SK-N-MC (cell line): ENCODE measurements at places on chromosomes 5 and 9.

DNA sequence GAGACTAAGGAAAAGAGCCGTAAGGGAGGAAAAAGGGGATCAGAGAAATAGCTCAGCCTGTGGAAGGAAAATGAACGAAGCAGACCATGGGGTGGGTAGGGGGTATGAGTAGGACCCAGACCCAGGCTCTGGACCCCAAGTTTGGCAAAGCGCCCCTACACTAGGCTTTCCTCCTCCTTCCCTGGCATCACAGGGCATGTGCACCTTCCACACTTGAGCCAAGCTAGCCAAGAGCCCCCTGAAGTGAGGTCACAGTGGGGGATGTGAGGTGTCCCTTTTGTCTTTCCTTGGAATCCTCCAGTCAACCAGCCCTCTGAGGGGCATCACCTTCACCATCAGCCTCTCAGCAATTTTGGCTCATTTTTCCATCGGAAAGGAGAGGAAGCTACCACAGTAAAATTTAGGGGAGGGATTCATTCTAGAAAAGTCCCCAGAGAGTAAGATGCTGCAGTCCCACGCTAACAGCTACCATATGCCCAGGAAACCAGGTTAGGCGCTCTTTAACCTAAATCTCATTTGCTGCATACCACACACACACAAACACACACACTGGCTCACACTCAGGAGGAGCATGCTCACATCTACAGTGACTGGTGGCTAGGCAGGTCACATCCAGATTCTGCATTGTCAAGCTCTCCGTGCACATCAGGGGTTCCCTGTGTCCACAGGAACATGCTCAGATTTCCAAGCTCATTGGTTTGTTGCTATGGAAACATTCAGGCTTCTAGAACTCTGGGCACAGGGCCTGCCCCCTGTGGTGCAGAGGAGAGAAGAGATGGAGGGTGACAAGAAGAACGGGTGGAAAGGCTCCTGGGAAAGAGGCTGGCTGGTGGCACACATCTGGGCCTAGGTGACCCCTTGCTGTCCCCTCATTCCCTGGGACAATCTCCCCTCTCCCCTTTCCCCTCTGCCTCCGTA is 9.9 kb downstream of the REEP2 start:
- DNase-seq, result peak; percentile 42

- no peak for DNase-seq
Observed at GRCh38 chr5:151195622-151196021, 28.3 kb downstream of the CCDC69 start.

DNA sequence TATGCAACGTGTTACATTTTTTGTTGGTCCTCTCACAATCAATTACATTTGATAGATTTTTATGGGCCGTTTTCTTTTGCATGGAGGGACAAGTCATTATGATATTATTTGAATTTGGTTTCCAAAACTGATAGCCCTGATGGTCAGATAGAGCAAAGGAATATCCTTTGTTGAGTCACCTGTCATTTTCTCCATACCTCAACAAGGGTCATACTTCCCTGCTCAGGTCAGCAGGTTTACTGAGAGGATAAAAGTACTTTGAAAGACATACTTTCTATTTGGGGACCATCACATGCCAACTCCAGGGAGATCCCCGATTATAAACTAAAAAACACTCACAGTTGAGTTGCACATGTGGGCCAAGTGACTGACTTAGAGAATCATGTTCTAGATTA is 132.9 kb downstream of the SUSD1 start:
- DNase-seq, result no peak

DNA sequence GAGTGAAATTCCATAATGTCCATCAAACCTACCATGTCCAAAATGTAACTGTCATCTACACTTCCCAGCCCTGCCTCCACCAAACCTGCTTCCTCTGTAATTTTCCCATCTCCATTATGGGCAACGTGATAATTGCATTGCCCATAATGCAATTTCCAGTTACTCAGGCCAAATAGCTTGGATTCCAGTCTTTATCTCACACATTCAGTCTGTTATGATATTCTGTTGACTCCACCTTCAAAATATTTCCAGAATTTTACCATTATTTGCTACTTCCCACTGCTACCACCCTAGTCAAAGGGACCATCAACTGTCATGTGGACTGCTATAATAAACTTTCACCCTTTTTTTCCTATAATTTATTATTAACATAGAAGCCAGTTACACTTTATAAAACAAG is 256.0 kb downstream of the CWC27 start:
- DNase-seq, result no peak

- no peak for DNase-seq
Observed at GRCh38 chr5:148406406-148406805, 22.6 kb downstream of the FBXO38 start.

DNA sequence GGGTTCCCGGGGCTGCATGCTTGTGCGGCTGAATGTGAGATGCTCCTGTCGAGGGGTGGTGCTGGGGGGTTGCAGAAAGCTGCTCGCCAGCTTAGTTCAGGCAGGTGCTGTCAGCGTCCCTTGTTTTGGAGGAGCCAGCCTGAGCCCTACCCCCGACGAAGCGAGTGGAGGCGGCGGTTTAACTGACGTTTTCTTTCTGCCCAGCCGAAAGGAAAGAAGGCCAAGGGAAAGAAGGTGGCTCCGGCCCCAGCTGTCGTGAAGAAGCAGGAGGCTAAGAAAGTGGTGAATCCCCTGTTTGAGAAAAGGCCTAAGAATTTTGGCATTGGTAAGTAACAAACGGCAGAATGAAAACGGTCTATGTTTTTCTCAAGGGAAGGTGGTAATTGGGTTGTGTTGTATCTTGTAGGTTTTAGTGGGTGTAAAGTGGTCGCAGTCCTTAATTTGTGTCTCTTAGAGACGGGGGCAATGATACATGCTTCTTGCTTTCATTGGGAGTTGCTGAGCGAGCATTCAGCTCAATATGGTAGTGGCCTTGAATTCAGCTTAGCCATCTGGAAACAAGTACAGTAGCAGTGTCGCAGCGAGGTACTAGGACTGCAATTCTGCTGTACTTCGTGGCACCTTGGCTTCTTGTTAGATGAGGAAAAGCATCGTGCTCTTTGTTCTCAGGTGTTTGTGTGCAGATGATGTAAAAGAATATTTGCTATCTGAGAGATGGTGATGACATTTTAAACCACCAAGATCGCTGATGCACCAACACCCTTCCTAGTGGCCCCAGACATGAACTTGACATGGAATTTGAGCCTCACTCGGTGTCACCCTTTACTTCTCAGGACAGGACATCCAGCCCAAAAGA is 928 bp downstream of the RPL7A start:
- DNase-seq, result no peak

DNA sequence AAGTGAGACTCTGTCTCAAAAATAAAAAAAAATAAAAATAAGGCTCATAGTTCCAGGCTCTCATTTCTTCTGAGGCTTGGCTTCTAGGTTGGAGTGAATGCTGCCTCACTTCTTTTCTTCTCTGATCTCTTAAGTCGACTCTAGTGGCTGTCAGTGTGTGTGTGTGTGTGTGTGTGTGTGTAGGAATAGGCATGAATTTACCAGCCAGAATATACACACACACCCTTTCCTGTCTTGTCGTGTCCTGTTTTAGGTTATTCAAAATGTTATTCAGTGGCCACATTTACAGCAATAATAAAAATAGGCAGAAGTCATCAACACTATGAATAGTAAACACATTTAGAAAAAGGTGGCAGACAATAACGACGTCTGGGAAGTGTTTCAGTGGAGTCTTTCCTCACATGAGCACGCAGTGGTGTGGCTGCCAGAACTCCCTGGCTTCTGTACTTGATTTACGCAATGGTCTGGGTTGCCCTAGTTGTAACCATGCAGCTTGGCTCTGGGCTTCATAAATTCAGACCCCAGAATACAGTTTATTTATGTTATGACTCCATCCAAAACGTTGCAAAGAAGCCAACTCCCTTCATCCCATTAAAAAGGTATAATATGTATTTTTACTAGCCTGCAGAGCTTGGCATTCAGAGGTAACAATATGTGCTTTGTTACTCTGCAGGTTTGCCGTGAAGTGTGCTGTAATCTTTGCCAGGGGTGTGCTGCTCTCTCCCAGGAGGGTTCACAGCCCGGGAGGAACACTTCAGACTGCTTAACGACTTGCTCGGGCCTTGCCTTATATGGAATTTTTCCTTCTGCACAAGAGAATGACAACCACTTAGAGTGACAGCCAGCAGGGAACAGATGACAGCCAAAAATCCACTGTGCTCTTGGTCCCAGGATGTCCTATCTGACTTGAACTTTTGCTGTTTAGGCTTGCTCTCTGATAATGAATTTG is 34.4 kb upstream of the PALM2AKAP2 start:
- DNase-seq, result no peak

GRCh38 chr5:124627815-124628595 is 118.4 kb downstream of the ZNF608 start:
- DNase-seq, result no peak

DNA sequence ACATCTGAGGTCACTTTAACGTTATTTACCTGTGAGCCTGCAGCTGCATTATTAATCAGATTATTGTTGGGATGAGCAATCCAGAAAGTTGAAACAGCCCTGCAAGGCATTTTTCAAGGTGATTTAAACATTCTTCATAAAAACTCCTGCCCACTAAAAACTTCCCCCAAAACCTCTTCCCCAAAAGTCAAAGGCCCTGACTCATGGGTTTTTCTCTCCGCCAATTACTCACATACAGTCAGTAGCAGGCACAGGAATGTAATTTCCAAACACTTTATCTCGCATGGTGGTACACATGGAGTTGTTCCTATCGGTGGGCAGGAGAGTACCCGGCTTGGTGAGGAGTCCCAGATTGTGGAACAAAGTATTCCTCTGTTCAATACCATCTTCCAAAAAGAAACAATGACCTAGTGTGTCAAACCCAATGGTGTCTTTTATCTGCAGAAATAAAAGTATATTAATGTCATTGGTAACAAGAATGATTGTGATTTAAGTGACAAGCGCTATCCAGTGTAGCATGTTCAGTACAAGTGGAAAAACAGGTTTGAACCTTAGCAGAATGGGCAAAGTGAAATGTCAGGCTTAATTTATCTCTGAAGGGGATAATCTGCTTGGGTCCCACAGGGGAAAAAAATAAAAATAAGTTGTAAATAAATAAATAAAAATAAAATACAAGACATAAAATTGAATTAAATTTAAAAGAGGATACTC is 38.3 kb downstream of the CEMIP2 start:
- DNase-seq, result no peak

DNA sequence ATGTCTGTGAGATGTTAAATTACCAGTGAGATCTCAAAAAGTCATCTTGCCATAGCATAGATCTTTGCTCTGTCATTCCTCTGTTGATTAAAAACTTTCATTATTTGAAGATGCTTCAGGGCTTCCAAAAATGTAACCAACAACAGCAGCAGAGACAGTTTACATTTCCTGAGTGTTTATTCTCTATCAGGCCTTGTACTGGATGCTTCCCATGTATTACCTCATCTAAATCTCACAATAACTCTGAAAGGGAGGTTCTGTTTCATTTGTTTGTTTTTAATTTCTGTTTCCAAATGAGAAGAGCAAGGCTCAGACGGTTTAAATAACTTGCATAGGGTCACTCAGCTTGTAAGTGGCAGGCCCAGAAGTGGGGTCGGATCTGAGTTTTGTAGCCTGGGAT is 45.2 kb downstream of the MRRF start:
- no peak for DNase-seq

- no peak for DNase-seq
Observed at GRCh38 chr5:67969631-67970030, 245.9 kb upstream of the PIK3R1 start.

- no peak for DNase-seq
Observed at GRCh38 chr5:14773588-14773987, 98.0 kb downstream of the ANKH start.

- no peak for DNase-seq
Observed at GRCh38 chr9:121599872-121600585, 51.4 kb upstream of the DAB2IP start.

DNA sequence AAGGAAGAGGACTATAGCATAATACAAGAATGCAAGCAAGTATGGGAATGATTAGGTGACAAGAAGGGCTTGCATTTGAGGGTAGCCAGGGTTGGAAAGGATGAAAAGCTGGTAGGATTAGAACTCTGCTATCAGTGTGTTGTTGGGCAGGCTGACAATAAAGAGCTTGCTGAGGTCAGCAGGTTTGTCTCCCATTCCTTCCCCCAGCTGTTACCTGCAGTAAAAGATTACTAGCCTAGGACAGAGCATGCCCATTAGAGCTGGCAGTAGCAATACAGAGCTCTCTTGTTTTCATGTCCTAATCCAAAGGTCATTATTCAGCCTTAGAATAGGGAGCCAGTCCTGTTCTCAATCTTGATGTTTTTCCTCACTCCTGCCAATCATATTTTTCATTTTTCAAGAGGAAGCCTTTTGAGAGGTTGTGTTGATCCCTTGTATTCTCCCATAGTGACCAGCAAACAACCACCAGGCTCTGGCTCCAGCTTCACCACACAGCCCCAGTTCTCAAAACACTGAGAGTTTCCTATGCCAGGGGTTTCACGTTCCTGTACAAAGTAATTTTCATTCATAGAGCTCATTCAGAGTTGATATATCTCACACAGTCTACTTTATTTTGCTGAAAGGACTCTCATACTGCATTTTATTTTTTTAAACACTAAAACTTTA is 71.7 kb downstream of the OR2K2 start:
- no peak for DNase-seq

- no peak for DNase-seq
Observed at GRCh38 chr9:131642496-131643083, 97.3 kb downstream of the PRRT1B start.

- DNase-seq, result no peak
Observed at GRCh38 chr5:152094060-152094459, 169.4 kb upstream of the GLRA1 start.

- DNase-seq, result no peak
Observed at GRCh38 chr5:160435532-160435931, 13.9 kb downstream of the PTTG1 start.

- no peak for DNase-seq
Observed at GRCh38 chr5:116887104-116887503, 312.5 kb upstream of the SEMA6A start.

GRCh38 chr9:136118320-136119060 is at the start of gene TMEM250:
Gene TMEM250 (minus strand): TSS chr9:136118875. CDS start chr9:136116900, 1,975 bp downstream.
- DNase-seq, result peak; percentile 75

- no peak for DNase-seq
Observed at GRCh38 chr9:84822589-84823233, 153.2 kb downstream of the NTRK2 start.

DNA sequence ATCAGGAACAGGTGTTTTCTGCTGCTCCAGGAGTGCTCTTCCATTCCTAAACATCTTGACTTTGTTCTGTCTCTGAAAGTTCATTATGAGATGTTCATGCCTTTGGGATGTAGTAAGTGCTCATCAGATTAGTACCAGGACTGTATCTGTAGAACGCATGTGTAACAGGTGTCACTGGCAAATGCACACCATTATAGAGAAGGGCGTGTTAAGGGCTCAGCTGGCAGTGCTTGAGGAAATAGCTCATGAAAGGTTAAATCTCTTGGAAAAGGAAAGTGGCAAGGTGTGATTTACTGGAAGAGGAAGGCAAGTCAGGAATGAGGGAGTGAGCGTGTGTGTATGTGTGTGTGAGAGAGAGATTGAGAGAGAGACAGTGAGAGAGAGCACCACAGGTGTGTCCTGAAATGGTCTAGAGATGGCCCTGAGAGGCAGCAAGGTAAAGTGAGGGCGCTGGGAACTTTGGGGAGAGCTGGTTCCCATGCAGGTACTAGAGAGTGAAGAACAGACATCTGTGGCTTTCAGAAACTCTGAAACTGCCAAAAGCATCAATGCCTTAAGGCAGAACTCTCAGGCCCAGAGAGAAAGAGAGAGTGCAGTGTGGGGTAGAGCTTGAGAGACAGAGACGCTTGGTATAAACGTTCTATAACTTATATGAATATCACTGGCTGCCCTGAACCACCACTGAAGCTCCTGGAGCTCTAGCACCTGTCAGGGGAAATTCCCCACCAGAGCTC is 13.7 kb upstream of the CXCL14 start:
- no peak for DNase-seq
